ENCODE measurements at places on chromosomes 11 and 22.

DNA sequence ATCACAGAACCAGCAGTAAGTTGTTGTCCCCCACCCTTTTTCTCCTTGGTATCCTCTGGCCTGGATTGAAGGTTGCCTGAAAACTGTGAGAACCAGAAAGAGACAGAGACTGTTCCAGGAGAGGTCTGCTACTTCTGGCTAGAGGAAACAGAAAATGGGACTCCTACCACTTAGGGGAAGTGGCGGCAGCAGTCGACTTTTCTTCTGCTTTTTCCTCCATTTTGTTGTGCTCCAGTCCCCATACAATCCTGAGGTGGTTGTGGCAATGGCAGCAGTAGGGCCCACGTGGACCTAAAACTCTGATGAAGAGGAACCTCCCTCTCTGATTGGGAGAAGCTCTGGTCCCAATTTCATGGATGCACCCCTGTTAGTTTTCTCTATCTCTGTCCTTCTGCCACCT lies 76.0 kb upstream of the SORL1 start:
- DNase-seq, result no peak

- no peak for DNase-seq
These were observed 85.3 kb downstream of the MICAL3 start for GRCh38 chr22:17939011-17939410.

DNA sequence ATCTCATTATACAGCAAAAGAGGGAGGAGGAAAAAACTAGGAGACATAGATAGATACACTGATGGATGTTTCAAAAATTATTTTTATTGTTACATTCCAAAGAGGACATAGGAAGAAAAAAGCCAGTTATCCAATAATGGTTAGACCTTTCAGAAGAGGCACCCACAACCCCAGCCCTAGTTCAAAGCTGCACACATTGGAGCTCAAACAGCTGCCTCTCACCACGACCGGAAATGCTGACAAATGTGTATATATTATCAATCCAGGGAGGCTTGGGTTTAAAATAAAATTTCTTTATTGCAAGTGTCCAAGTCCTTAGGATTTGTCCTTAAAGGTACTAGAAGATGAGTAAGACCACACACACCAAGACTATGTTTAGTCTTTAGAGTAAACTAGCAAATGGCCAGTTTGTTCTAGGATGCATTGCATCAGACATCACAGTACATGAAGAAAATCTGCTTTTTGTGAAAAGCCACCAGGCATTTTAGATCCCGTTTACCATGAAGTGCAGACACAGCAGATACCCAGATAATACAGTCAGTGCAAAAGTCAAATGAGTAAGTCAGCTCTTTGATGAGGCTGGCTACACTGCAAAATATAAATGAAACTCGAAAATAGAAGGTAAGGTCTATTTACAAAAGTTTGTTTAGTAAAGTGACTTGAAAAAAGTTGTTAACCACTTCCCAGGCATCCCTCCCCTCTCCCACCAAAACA lies 4.6 kb upstream of the ASCL3 start:
- no peak for DNase-seq

DNA sequence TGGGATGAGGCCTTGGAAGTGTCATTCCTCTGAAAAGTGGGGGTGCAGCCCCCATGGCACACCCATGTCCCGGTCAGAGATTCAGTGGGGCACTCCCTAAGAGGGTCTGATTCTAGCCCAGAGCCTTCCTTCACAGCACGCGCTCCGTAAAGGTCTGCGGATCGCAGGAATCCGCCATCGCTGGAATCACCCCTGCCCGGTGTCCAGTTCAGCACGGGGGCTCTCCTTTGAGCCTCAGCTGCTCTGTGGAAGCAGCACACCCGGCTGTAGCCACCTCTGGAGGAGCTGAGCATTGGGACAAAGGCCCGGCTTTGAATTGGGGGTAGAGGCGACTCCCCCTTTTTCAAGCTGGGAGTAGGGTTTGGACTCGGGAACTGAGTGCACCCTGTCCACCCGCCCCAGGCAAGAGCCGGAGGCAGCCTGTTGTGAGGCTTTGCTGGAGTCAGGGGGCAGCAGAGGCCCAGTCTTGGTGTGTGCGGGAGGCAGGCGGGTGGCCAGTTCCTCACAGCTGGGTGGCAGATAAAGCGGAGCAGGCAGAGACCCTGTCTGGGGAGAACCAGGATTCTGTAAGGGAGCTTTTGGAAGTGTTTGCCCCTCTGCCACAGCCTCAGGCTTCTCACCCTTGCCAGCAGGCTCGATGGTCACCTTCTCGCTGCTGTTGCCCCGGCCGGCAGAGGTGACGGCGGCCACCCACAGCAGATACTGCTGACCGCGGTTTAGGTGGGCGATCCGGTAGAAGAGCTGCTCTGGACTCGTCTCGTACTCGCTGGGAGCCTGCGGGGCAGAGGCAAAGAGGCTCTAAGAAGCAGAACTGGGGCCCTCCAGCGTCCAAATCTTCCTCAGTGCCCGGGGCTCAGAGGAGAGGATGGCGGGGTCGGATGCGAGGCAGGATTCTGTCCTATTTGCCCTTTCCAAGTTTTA lies 115.9 kb downstream of the CEP164 start:
- DNase-seq, result peak; percentile 71
